Amniotic epithelial cell (primary cell): ENCODE measurements at places on chromosomes 7 and 10.

GRCh38 chr10:99633832-99634231 is 13.6 kb upstream of the SLC25A28 start:
- DNase-seq: no peak

DNA sequence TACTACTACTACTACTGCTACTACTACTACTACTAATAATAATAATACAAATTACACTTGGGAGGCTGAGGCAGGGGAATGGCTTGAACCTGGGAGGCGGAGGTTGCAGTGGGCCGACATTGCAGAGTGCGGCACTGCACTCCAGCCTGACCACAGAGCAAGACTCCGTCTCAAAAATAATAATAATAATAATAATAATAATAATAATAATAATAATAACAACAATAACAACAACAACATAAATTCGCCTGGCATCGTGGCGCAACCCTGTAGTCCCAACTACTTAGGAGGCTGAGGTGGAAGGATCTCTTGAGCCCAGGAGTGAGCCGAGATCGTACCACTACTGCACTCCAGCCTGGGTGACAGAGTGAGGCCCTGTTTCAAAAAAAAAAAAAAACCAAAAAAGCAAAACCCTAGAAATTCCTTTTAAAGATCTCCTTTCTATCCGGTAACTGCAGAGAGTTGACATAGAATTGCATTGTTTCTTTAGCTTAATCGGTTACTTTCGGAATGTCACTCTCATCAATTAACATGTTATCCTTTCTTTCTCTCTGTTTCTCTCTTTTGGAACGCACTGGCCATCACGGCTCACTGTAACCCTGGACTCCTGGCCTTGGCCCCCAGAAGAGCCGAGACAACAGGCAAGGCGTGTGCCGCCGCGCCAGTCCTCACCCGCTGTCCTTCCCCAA is 972 bp downstream of the PHYH start:
- DNase-seq: no peak

GRCh38 chr10:31759124-31759798 is 169.4 kb downstream of the ARHGAP12 start:
- no peak for DNase-seq

DNA sequence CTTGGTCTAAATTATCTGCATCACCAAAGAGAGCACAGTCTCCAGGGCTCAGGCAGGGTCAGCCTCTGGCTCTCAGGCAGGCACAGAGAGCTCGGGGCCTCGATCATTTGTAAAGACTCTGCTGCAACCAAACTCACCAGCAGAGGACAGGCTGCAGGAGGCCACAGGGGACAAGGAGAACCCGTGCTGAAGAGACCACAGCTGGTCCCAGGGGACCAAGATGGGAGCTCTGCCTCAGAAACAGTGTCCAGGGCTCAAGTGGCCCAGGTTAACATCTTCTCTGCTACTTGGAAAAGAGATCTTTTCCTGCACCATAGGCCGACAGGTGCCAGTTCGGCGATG is 543.2 kb downstream of the PTPRN2 start:
- DNase-seq: no peak

DNA sequence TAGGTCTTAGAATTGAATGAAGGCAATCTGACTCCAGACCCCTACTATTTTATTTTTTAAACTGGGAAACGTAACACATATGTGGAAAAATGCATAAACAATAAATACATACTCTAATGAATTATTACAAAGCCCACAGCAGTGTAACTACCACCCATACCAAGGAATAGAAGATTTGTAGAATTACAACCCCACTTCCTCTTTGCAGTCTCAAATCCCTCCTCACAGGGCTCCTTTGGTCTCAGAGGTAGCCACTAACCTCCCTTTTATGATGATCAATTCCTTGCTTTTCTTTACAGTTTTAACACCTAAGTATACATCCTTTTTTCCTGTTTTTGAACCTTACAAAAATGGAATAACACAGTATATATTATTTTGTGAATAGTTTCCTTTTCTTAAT is 6.7 kb upstream of the CCDC126 start:
- no peak for DNase-seq
